ENCODE measurements at places on chromosomes 16 and 17. TPM values are rescaled to one million over a fixed set of nuclear protein-coding genes. Genes with fewer than 3 reads are reported as not detected.

Gene MMP28
- not detected for total RNA-seq

- DNase-seq = no peak
These were observed 1.8 kb downstream of the CNTNAP4 start for GRCh38 chr16:76278980-76279379.

Gene ZNF18
- 16.3 TPM for total RNA-seq

GRCh38 chr17:41498276-41498675 lies 7.1 kb downstream of the KRT13 start:
- DNase-seq = no peak

Gene KRT39
- not detected for total RNA-seq

DNA sequence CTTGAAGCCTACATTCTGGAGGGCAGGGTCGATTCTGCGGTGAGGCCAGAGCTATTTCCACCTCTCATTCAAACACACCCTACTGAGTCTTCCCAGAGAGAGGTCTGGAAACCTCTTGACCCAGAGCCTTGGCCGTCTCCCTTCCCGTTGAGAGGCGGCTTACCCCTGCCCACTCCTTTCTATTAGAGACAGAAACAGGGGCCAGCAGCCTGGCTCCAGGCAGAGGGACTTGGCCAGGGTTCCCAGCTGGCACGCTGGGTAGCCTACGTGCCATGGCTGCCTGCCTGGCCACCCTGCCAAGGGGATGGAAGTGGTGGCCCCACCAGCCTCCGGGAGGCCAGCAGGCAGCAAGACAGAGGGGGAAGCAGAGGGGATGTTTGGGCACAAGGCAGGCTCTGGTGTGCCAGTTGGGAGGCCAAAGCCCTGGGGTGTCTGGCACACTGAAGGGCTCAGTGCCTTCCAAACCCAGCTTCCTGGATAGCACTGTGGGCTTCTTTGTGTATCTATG lies 6.0 kb downstream of the STAC2 start:
- DNase-seq = peak; percentile 45

DNA sequence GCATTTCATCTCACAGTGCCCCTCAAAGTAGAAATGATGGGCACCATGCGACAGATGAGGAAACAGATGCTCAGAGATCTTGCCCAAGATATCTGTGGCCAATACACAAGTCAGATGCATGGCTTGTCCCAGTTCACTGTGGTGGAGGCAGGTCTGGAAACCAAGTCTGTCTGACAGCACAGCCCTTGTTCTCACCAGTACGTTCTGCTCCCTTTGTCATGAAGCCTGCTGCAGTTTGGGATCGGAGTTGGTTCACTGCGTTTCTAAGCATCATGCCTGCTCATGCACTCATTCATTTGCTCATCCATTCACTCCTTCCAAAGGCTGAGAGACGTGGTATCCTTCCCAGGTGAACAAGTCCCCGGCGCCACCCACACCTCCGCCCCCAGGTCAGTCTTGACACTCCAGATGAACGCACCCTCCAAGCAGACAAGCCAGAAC lies 27.2 kb upstream of the MEAK7 start:
- DNase-seq = no peak

- DNase-seq = peak; percentile 55
These were observed 3.7 kb upstream of the HCRT start for GRCh38 chr17:42188749-42189650.

DNA sequence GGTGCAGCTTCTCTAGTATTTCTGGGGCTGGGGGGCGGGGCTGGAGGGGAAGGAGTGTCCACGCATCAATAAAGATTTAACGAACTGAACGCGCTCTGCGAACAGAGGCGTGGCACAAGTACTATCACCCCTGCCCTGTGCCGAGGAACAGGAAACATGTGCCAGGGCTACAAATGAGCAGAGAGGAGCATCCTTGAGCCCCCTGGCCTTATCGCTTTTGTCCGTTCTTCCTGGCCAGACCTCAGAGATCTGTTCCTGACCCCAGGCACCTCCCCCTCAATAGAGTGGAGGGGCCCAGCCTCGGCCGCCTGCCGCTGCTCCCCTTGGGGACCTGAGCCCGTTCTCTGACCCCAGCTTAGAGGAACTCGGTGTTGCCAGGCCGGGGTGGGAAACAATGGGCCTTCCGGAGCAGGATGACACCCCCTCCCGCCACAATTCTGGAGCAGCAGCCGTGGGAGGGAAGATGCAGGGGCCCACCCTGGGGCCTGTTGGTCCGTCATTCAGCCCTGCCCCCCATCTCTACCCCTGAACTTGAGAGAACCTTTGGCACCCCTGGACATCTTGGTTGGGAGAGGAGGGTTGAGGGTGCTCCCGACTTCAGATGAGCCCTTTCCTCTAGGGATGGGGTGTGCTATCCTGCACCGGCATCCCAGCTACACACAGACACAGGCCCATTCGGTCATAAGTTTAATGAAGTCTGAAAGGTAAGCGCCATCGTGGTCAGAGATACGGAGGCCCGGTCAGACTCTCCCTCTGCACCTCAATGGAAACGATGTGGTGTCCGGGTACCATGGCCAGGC lies 1.1 kb downstream of the NAA38 start:
- peak; percentile 68 for DNase-seq

Gene KCNH4
- not detected for total RNA-seq

- no peak for DNase-seq
These were observed 699 bp downstream of the FAM222B start for GRCh38 chr17:28841901-28842281.

Measured in endodermal cell (in vitro differentiated cells).